GM23338 (cell line): ENCODE measurements at places on chromosomes 7 and 10. TPM values are rescaled to one million over a fixed set of nuclear protein-coding genes. Genes with fewer than 3 reads are reported as not detected.

The CLDN3 gene
- total RNA-seq = 24.1 and 27.7 TPM in 2 replicates

The GNGT1 gene
- not detected in 2 replicates for total RNA-seq

GRCh38 chr7:137875746-137876145 is 29.0 kb upstream of the DGKI start:
- H3K4me3 ChIP-seq = no peak overlapping the region
- no peaks in the 10 kb centered on the region for H3K27me3 ChIP-seq
- no peak overlapping the region for H3K27ac ChIP-seq
- H3K36me3 ChIP-seq = no peaks in the 10 kb centered on the region; the same call in 1 of the 2 replicates
- no peak for DNase-seq
- H3K4me1 ChIP-seq = peaks cover 49% of the 10 kb centered on the region

- peaks cover 50% of the 10 kb centered on the region for H3K4me1 ChIP-seq
- peak; percentile 19 for DNase-seq
- no peaks in the 10 kb centered on the region for H3K36me3 ChIP-seq
- H3K27me3 ChIP-seq = no peaks in the 10 kb centered on the region
- H3K4me3 ChIP-seq = no peak overlapping the region
Measured at GRCh38 chr7:77566421-77566820, 29.3 kb downstream of the PTPN12 start.

The HNRNPH3 gene
- total RNA-seq = 87.2 and 87.4 TPM in 2 replicates
